ENCODE measurements at places on chromosomes 2 and 18.

DNA sequence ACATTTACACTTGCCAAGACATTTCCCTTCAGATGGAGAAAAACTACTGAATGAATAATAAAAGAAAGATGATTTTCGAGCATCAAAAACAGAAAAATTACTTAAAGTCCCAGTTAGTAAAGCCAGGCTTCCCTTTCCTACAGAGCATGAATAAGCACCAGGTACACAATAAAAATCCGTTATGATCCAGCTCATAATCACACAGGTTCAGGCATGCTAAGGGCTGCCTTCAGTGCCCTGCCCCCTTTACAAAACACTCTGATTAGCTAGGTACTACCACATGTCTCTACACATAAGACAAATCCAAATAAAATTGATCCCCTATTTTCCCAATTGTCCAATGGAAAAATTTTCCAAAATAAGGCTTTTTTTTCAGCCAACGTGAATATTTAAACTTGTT lies 413.2 kb upstream of the LRATD1 start:
- DNase-seq: no peak

DNA sequence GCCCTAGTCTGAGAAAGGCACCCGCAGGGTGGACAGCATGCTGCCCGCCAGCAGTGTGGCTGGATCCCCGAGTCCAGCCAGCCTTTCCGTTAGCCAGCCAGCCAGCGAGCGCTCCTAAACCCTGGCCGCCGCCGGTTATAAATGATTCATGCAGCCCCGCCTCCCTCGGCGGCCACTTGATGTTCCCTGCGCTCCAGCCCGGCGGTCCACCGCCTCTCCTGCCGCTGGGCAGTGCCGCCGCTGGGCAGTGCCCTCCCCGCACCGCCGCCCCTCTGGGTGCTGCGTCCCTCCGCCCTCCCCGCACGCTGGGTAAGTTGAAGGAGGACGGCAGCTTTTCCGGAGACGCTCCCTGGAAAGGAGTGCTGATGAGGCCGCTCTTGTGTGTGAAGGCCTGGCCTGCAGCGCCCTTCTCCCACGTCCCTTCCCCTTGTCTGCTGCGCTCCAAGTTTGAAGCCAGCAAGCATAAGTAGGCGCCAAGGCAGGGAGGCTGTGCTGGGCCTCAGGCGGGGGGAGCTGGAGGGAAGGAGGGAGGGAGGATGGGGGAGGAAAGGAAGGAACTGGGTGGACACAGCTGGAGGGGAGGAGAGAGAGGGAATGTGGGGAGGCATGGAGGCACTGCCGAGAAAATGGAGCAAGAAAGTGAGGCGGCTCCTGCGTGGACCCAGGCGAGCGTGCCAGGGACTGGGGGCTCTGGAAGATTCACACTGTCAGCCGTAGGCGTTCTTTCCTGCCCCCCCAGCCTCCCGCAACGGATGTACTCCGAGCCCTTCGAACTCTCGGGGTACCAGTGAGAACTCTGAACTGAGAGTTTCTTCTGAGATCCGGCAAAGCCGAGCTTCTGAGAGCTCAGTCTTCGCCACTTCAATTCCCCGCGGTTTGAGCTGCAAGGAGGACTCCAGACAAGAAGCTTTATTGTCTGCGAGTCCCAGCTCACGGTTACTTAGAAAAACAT lies 131.9 kb downstream of the GLI2 start:
- peak; percentile 32 for DNase-seq

- DNase-seq: peak; percentile 39
Measured at GRCh38 chr2:101199251-101199791, 48.1 kb upstream of the TBC1D8 start.

DNA sequence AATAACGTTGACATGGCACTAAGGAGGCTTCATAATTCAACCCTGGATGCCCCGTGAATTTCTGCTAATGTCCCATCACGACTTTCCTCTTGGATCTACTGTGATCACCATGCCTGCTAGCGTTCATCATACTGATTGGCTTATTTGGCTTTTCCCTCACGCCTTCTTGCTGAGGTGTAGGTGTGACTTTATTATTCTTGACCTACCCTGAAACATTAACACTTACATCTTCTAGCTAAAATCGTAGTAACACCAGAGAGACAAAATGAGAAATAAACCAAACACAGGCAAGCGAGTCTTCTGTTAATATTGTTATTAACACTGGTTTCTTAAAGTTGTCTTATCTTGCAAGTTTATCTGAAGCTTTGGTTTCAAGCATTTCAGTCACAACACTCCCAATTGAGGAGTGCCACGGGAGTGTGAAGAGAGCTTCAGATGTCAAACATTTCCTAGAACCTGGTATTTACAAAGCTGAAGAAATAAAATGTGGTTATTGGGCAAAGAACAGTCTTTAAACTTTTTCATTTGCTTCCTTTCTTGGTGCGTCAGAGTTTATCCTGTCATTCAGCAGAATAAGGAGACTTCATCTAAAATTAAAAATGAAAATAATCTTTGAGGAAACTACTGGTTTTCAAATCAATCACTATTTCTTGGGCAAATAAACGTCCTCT lies 15.4 kb upstream of the STAT1 start:
- no peak for DNase-seq

- no peak for DNase-seq
Measured at GRCh38 chr2:187541086-187542085, 12.8 kb downstream of the TFPI start.

DNA sequence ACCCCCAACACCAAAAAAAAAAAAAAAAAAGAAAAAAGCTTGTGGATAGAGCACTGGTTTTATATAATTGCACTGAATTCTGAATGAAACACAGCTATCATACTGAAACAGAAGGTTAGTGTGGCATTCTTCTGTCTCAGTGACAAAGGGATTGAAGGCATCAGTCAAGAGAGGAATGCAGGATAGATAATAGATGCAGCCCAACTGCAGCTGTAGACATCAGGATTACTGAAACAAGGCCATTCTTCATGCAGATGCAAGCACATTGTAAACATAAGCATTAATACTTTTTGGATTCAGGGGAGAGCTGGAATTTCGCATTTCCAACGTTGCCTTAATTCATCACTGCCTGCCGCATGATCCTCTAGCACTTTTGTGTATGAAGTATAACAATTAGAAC lies 897.4 kb upstream of the KLHL29 start:
- no peak for DNase-seq

DNA sequence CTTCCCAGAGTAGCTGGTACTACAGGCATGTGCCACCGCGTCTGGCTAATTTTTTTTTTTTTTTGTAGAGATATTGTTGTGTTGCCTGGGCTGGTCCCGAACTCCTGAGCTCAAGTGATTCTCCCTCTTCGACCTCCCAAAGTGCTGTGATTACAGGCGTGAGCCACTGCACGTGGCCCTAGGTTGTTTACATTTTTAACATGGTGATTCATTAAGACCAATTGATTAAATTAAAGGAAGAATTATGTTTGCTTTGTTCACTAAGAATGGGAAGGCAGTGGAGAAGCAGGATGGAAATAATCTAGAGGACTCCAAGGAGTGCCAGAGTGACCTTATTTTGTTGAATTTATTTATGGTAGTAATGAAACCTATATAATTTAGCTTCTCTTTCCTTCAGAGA lies 7.5 kb downstream of the LCLAT1 start:
- DNase-seq: no peak

DNA sequence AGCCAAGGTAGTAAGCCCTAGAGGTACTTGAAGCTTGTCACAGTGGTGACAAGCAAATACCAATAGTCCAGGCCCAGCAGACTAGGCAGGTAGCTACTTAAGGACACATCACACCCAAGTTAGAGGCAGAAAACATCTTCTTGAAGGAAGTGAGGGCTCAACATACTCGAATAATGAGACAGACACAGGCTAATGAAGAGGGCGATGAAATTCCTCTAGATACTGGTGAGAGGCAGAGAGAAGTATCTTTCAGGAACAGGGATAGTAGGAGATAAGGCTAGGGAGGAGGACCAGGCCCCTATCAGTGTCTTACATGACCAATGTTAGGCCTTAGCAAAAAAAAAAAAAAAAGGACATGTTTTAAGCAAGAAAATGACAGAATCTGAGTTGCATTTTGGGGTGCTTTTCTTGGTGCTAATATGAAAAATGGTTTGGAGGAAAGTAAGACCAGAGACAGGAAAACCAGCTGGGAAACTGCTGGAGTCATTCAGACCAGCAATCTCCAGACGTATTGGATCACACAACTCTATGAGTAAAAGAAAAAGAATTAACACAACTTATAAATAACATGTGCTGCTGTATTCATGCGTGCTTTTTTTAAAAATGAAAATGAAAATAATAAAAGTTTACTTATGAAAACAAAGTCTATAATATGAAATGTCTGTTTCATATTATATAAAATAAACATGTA lies 37.7 kb downstream of the COBLL1 start:
- DNase-seq: peak; percentile 63

DNA sequence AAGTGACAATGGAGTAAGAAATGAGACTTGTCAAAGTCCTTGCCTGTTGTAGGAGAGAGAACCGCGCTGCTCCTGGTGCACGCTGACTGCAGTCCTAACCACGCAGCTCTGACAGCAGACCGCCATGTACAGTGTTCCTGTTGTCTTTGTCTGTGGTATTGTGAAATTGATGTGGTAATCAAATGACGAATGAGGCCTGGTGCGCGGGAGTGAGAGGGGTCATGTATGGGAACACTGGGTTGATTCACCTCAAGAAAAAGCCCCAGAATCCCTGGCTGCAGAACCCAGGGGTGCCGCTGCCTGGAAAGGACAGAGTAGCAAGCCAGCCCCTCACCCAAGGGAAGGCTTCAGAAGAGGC lies 64.0 kb downstream of the INPP4A start:
- peak; percentile 83 for DNase-seq

DNA sequence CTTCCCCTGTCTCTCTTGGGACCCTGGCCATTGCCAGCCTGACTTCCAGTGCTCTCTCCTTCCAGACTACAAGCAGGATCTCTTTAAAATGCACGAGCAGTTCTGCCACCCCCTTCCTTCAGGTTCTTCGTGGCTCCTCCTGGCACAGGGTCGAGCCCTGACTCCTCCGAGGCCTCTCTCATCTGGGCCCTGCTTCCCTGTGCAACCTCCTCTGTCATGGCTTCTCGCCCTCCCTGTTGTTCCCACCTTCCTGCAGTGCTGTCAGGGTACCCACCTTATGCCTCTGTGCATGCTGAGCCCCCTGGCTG lies 56.7 kb upstream of the RPL31 start:
- no peak for DNase-seq

DNA sequence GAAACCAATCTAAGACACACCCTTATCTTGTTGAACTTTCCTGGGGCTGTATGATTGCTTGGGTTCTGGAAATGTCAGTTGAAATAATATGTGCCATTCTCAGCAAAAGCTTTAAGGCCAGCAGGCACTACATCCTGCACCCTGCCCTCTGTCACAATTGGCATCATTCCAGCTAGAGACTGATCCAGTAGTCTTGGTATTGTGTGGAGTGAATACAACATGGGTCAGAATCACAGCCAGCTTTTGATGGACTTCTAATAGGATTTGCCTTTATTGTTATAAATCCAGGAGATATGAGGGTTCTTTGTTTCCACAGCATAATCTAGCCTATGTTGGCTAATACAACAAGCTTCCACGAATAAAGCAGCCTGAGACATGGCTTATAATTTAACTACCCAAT lies 617.0 kb upstream of the CDH2 start:
- DNase-seq: no peak

DNA sequence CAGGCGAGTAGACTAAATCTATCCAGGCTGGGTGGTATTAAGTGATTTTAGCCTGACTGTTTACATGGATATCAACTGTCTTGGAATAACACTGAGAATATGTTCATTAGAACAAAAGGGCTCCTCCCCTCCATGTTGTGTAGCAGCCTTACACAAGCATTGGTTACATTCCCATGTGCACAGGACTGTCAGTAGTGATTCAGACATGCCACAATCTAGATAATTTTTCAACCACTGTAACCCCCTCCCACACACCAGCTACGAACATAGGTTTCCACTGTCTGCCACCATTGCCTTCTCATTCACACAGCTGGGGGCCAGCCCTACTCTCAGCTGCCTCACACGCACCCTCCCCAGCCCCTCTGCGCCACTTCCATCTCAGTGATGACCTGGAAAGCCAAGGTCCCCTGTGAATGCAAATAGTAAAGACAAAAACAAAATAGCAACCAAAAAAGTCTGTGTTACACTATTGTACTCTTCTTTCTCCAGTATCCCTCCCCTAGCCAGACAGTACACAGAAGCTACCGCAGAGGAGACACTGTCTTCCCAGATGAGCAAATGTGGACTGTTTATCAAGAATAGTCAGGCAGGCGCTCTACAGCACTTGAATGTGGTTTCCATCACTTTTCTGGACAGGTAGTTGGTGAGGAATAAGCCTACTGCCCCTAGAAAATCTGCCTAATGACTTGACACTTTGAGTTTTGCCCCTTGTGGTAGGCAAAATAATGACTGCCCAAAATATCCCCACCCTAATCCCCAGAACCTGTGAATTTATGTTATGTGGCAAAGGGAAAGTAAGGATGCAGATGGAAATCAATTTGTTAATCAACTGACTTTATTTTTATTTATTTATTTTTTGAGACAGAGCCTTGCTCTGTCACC lies 27.9 kb upstream of the TYMS start:
- peak; percentile 42 for DNase-seq

GRCh38 chr2:217671871-217672270 lies 330.9 kb downstream of the TNS1 start:
- no peak for DNase-seq

GRCh38 chr18:51196118-51196810 lies 1.2 kb downstream of the MEX3C start:
- DNase-seq: peak; percentile 57

DNA sequence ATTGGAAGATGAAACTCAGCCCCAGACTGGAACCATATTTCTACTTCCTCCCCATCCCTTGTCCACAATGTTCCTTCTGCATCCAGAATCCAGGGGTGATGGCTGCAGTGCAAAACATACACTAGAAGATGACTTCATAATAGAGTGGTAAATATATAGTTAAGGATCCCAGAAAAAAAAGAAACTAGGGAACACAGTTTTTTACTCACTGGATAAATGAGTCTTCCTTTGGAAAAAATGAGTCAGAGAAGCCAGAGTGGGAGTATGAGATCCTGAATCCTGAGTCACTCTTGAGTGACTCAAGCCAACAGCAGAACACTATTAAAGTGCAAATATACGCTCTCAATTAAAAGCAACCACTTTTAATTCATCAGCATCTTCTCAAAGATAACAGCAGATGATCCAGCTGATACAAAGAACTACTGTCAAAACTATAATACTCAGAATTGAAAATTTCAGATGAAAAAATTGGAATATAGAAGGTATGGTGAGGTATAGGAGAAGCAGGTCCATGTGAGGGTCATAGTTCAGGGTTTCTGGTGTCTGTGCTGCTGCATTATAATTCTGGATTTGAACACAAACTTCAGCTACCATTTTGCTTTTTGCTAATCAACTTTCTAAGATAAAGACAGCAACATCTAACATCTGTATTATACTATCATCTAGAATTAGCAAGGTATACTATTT lies 987.2 kb upstream of the CDH2 start:
- DNase-seq: no peak

GRCh38 chr2:151262629-151263028 lies 966 bp upstream of the RBM43 start:
- DNase-seq: no peak

DNA sequence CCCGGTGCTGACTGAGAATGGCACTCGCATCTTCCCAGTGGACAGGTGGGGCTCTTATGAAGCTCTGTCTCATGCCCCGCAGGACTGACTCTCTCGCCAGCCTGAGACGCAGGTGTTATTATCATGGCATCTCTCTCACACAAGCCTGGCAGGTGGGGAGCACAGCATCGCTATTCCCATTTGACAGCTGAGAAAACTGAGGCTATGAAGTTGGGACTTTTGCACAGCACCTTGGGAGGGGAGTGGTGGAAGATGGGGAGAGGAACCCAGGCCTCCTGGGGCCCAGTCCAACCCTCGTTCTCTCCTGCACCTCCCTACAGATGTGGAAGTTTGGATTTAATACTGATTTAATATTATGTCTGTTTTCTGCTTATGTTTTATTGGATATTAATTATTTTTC lies 9.0 kb upstream of the NTSR2 start:
- no peak for DNase-seq

- no peak for DNase-seq
Measured at GRCh38 chr2:179037807-179038206, 12.1 kb downstream of the CCDC141 start.

Measured in hematopoietic multipotent progenitor cell treated with erythropoietin and hydrocortisone succinate and interleukin-3 and kit ligand, for 4 days (in vitro differentiated cells).